Kidney tubule cell (primary cell): ENCODE measurements at places on chromosomes 6 and 20.

GRCh38 chr6:129884211-129884610 is 23.1 kb upstream of the TMEM244 start:
- no peak for DNase-seq

GRCh38 chr20:37886851-37887297 is 16.1 kb upstream of the VSTM2L start:
- DNase-seq: peak; percentile 24

- DNase-seq: no peak
Measured at GRCh38 chr6:133225560-133225959, 15.6 kb upstream of the EYA4 start.

DNA sequence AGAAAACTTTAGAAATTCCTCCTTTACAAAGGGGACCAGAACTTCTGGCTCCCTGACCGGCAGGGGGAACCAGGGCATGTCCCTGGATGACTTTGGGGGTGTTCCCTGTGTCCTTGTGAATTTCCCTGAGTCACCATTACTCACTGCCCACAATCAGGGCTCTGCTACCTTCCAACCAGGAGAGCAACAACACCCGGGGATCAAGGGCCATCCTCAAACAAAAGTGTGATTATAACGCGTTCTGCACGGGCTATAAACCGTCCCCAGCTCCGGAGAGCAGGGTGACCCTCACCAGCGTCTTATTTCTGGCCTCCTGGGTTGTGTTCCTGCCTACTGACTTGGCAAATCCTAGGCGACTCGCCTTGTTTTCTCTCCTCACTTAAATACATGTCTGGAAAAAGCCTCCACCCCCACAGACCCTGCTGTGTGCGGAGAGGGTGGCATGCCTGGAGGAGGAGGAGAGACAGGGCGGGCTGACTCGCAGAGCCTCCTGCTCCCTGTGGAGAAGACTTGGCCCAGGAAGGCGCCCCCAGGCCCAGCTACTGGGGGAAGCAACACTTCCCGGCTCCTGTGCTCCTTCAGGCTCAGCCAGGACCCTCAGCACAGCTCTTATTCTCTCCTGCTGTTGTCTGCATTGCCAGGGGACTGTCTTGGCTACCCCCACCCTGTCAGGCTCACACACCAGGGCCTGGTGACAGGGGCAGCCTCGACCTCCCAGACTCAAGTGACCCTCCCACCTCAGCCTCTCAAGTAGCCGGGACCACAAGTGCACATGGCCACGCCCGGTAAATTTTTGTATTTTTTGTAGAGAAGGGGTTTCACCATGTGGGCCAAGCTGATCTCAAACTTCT is 54.1 kb downstream of the FGD2 start:
- DNase-seq: peak; percentile 98

DNA sequence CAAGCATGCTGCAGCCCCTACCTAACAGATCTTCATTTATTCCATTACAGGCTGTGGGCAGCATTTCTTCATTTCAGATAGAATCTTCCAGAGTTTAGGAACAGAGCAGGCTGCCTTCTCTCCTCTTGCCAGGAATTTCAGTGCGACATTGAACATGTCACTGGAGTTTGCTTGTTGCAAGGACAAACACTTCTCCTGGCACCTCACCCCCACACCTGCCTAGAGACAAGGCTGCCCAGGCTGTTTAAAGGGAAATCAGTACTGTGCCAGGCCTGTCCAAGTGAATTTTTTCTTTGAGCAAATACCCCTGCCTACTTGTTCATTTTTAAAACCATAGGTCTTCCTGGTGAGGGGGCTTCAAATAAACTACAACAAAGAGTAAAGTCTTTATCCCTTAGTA is 594.1 kb downstream of the PTPRT start:
- DNase-seq: no peak

GRCh38 chr20:41453010-41453950 is 86.7 kb upstream of the EMILIN3 start:
- no peak for DNase-seq

DNA sequence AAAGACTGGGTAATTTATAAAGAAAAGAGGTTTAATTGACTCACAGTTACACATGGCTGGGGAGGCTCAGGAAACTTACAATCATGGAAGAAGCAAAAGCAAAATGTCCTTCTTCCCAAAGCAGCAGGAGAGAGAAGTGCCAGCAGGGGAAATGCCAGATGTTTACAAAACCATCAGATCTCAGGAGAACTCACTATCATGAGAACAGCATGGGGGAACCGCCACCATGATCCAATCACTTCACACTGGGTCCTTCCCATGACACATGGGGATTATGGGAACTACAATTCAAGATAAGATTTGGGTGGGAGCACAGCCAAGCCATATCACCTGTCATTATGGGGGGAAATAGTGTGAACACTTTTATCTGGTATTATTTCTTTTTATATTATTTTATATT is 557.2 kb downstream of the EYS start:
- DNase-seq: no peak

- DNase-seq: no peak
Measured at GRCh38 chr6:151001387-151002056, 136.0 kb downstream of the MTHFD1L start.

DNA sequence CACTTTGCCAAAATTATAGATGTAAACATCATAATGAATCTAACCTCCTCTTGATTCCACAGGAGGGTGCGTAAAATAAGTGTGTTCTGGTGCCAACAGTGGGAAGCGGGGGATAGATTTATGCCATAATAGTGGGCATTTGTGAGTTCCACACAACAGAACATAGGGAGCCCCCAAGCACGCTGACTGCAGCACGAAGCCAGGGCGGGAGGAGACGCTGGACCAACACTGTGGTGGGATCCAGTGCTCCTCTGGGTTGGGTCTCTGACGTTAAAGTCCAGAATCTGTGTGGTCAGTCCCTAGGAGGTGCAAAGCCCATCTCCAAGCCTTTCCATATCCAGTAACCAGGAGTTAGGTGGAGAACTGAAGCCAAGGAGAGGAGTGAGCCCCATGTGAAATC is 1.8 kb upstream of the TTLL2 start:
- no peak for DNase-seq

GRCh38 chr6:436308-437036 is 44.9 kb downstream of the IRF4 start:
- DNase-seq: no peak

- no peak for DNase-seq
Measured at GRCh38 chr6:155985660-155986138, 530.1 kb upstream of the NOX3 start.

GRCh38 chr6:130852844-130853554 is 25.8 kb downstream of the SMLR1 start:
- DNase-seq: peak; percentile 4

DNA sequence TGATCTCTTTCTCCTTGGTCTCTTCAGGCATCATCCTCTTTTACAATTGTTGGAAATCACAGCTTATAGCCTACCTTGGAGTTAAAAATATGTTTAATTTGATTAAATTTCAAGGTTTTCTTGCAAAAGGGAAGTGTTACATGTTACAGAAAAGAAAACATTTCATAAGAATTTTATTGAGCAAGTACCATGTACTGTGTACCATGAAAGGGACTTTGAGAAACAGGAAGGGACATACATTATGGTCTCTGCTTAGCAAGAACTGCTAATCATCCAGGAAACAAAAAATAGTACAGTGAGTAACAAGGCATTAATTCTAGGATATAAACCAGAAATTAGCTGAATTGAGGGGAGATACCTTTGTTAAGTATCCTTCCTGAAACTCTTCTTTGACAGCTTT is 145.3 kb upstream of the SPACA1 start:
- DNase-seq: no peak

DNA sequence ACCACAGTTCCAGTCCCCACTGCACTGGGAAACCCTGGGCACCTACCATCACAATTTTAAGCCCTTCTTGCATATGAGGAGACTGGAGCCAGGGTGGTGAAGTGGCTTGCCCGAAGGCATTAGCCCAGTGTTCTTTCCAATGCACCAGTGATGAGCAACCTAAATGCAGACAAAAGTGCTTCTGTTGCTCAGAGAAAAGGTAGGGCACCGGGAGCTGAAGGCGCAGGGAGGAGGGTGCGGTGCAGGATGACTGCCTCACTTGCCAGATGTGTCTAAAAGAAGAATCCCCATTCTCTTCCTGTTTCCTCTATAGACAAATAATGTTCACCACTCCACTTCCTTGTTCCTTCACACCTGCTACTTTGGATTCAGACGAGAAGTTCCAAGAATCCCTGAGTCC is 86.5 kb downstream of the QRSL1 start:
- DNase-seq: no peak

GRCh38 chr6:4185846-4186245 is 50.5 kb upstream of the ECI2 start:
- no peak for DNase-seq

DNA sequence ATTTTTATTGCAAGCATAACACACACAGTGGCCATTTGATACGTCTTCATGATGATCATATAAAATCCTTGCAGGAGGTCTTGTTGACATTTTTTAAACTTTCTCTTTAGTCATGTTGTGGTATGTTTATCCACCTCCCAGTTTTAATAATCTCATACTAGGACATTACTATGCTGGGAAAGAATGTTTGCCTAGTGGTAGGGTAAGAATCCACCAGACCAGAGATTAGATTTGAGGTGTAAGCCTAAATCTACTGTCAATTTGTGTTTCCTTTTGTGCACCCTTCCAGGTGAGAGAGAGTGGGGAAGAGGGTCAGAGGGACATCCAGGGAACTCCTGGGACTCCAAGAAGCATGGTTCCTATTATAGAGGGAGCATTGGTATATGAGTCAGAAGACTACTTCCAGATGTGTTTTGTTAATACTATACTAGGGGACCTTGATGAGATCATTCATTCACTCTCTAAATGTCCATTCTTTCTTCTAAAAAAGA is 298.3 kb upstream of the SASH1 start:
- peak; percentile 46 for DNase-seq

- no peak for DNase-seq
Measured at GRCh38 chr6:32442977-32443552, 3.4 kb downstream of the HLA-DRA start.

DNA sequence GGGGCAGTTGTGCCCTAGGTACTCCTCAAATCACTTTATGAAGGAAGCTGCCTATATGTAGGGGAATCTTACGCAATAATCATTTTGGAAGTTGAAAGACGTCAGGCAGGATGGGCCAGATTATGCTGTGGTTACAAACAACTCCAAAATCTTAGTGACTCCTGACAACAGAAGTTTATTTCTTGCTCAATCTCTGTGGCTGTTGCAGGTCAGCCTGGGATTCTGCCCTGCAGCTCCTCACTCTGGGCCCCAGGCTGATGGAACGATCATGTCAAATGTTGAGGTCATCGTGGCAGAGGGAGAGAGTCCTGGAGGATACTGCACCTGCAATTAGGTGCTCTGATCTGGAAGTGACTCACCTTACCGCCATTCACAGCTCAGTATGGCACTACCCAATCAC is 88.4 kb downstream of the ZDHHC14 start:
- DNase-seq: peak; percentile 34

GRCh38 chr6:38508894-38509293 is 130.8 kb downstream of the BTBD9 start:
- DNase-seq: peak; percentile 56

GRCh38 chr6:131763749-131764148 is 44.1 kb upstream of the ENPP1 start:
- DNase-seq: no peak

GRCh38 chr6:128414943-128415342 is 105.5 kb downstream of the PTPRK start:
- no peak for DNase-seq

DNA sequence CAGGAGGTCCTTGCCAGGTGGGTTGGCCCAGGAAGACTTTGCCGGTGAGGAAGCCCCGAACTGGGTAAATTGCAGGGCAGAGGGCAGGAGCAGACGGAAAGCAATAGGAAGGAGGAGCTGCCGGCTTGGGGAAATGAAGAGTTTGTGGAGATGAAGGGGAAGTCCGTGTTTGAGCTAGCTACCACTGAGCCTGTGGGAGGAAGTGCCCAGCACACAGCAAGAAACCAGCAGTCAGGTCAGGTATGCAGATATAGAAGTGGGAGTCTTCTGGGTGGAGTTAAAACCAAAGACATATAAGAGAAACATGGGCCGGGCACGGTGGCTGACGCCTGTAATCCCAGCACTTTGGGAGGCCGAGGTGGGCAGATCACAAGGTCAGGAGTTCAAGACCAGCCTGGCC is 34.7 kb downstream of the CD24 start:
- DNase-seq: no peak

GRCh38 chr20:63293456-63293855 is 470 bp downstream of the COL20A1 start:
- no peak for DNase-seq

GRCh38 chr20:965956-966355 is 36.2 kb downstream of the RSPO4 start:
- no peak for DNase-seq

DNA sequence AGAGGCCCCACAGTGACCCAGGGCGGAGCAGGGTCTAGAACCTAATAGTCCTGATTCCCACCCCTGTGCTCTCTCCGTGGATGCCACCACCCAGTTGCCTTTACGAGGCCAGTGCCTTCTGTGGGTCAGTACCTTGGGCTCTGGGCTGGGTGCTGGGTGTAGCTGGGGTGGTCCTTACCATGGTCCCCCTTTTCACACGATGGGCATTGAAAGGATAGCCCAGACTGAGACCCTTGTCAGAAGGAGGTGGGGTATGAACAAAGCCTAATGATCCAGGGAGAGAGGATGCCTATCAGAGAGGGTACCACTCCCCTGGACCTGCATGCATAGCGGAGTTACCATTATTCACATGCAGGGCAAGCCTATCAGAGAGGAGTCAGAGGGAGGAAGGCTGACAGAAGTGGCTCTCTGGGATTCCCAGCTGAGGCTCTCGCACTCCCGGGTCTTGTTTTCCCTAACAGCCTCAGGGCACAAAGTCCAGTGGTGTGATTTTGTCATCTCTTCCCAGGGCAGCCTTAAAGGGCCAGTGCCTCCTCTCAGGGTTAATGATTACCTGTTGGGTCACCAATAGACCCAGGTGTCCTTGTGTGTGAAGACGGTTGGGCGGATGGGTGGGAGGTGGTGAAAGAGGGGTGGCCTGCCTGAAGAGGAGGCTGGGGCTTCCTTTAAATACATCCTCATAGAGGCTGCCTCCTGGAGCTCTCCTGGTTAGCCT is 36.2 kb downstream of the VEGFA start:
- peak; percentile 70 for DNase-seq

DNA sequence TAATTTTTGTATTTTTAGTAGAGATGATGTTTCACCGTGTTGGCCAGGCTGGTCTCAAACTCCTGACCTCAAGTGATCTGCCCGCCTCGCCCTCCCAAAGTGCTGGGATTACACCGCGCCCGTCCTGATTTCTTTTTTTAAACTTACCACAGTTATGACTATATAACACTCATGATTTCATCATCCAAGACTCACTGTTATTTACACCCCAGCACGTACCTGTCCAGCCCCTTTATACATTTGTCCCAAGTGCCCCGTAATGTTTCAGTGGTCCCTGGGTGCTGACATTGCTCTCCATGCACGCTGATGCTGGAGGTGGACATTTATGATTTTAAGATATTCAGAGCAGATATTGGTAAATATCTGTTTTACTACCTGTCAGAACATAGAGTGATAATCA is 219.9 kb upstream of the GMDS start:
- no peak for DNase-seq
